Right lung (tissue), 10 donors: ENCODE measurements at places on chromosomes 11 and 22. TPM values are rescaled to one million over a fixed set of nuclear protein-coding genes. Genes with fewer than 3 reads are reported as not detected.

PKNOX2 gene
- 19.9 TPM for polyA plus RNA-seq

- peak; percentile 80 for DNase-seq
These were observed 14.2 kb downstream of the DTX4 start for GRCh38 chr11:59186130-59186594.

C11orf86 gene
- not detected for polyA plus RNA-seq

FZD4 gene
- 25.6 TPM for polyA plus RNA-seq
